ENCODE measurements at places on chromosomes 2 and 18. TPM values are rescaled to one million over a fixed set of nuclear protein-coding genes. Genes with fewer than 3 reads are reported as not detected.

RAPH1 gene
- 16.9 TPM for total RNA-seq

GRCh38 chr2:58156780-58157179, 84.3 kb downstream of the FANCL start:
- DNase-seq, result no peak

CHRND gene
- not detected for total RNA-seq

GRCh38 chr18:45951016-45951714, 16.0 kb downstream of the EPG5 start:
- no peak for DNase-seq

- no peak for DNase-seq
These were observed 117.3 kb upstream of the SERPINE2 start for GRCh38 chr2:224156436-224156835.

GRCh38 chr2:36964496-36965058, 1.8 kb downstream of the STRN start:
- DNase-seq, result no peak

DNA sequence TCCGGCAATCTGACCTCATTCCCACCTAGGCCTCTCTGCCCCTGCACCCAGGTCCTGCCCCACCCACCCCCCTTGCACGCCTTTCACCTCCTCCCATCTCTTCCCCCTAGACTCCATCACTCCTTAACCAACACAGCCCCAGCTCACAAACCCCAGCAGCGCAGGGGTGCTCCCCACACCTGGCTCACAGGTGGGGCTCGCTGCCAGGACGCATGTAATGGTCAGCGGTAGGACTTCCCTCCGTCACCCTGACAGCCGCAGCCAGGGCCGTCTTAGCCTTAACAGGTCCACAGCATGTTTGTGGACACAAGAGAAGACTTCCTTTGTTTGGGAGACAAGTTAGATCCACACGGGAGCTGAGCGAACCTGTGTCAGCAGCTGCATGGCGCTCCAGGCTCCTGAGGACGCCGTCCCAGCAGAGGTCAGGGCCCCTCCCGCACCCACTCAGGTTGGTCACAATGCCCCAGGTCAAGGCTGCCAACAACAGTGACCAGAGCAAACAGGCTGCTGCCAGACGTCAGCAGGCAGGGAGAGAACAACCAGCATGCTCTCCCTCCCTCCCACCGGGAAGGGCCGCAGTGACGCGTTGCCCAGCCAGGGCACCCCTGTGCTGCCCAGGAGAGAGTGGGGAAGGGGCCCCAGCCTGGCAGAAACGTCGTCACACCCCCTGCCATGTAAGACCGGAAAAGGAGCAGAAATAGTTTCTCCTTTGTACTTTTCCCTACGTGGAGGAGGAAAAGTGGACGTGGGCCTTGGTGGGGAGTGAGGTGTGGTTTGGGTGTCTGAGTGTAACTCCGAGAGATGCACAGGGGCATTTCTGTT, 68.0 kb downstream of the PXDN start:
- DNase-seq, result no peak

SPP2 gene
- not detected for total RNA-seq

GRCh38 chr2:46010925-46011490, 286.2 kb upstream of the EPAS1 start:
- DNase-seq, result peak; percentile 46

GRCh38 chr2:100269889-100270288, 52.4 kb downstream of the LONRF2 start:
- no peak for DNase-seq

DNA sequence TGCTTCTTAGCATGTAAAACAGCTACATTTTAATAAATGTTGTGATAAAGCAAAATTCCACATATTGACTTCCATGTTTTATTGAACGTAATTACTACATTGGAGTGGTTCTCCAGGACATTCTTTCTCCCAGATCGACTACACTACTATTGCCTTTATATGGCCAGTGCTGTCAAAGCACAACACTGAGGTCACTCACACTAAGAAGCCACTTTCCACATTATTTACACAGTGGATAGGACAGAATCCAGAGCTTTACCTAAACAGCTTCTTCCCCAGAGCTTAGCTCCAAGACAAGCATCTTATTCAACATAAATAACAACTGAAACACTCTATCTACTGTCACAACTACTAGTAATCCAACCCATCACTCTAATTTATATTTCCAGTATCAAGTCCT, 73.9 kb upstream of the WDR75 start:
- DNase-seq, result no peak

DNA sequence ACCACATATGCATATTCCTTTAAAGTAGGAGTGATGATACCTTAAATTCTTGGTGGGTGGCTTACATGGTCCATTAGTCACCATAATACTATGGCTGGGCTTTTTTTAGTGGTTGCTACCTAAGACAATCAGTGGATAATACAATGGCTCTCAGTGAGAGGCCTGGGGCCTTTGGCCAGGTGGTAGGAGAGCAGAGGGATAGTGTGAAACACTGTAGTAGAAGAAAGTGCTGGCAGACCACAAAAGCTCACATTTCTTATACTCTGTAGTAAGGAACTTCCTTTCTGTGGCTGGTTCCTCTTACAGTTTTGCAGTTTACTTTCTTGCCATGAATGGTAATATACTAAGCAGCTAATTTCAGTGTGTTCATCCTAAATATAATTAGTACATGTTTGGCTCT, 583.5 kb downstream of the XIRP2 start:
- no peak for DNase-seq

DNA sequence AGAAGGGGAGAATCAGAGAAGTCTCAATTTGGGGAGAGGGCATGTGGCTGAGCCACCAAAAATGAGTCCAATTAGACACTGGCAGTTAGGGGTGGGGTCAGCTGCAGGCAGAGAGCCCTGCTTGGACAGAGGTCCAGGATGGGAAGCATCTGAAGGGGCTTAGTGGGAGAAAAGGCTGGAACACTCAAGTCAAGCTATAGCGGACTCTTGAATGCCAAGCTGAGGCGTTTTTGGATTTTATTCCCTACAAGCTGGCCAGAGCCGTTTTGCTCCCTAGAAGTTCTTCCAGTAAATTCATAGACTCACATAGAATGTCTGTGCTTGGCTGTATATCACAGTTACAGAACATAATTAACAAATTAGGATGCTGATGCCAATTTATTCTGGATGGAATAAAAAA, 172.8 kb downstream of the ACOXL start:
- no peak for DNase-seq

NCKAP5 gene
- total RNA-seq, result not detected

DNA sequence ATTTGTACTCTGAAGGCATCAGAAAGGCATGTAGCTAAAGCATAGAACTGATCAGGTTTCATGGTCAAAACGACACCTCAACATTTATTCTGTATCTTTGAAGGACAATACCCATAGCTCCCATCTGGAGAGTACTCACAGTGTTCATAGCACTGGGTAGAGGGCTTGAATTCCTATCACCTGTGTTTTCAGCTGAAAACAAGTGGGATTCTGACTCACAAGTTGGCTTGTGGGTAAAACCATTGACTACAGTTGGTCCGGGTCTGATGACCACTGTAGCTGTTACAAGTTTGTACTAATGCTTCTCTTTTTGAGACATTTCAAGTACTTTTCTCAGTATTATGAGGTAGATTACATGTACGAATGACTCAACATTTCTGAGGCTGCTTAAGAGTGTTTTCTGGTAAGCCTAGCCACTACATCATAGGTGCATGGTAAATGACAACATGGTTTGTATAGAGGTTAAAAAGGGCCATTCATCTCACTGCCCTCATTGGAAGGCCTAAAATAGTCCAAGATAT, 68.6 kb upstream of the PELI1 start:
- DNase-seq, result peak; percentile 29

DNA sequence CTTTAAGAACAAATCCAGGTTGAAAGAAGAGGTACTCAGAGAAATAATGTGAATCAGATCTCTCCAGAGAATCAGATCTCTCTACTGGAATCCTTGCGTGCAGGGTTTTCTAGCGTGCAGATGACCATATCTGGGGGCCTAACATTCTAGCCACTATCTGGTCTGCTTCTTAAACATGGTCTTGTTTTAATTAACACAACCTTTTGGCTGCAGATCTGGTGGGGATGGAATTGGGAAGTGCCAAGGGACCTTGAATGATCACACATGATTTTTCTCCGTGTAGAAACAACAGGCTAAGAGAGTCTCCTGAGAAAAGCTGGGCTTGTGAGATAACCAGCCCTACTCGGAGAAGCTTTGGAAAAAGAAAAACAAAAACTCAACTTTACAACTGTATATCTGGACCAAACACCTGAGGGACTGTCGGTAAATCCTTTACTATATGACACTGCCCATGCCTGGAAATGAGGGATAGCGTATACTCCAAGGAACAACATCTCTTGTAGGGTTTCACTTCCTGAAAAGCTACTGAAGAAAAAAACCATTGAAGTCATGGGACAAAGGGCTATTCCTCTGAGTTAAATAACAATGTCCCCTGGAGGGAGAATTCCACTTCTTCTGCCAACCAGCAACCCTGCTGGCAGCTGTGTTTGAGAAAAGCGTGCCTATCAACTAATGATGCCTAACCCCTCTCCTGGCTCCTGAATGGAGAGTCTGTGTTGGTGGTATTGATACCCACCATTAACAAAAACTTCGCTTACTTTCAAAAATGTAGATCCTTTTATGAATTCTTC, 171.0 kb upstream of the REV1 start:
- no peak for DNase-seq

GRCh38 chr2:71546275-71546638, 92.9 kb downstream of the DYSF start:
- no peak for DNase-seq

DNA sequence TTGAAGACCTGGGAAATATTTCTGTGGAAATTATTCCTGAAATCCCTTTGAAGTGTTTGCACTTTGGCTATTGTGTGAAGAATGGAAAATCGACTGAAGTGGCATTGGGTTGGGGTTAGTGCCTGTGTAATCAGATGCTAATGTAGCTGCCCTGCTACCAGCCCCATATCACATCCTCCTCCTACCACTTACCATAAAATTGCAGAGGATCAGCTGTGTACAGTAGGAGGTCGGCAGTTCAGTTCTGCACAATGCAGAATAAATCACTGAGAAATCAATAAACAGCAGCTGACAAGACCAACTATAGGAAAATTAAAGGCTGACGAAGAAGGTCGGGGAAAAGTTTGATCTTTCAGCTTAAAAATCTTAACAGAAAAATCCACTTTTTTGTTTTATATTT, 440.9 kb downstream of the PTPRM start:
- no peak for DNase-seq

SH3RF3 gene
- not detected for total RNA-seq

DNA sequence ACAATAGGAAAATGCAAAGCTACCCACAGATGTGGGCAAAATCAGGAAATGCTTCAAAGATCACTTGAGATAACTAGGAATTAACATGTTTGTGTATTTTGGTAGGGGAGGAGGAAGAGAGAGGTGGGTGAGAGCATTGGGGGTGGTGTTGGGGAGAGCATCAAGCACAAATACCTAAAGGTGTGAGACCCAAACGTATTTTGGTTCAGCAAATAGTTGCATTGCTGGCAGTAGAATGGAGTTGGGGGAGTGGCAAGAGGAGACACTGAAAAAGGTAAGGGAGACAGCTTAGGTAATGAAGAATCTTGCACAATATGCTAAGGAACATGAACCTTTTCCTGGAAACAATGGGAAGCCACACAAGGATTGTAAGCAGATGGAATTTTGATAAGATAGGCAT, 1.5 kb upstream of the PELI1 start:
- no peak for DNase-seq

GRCh38 chr2:240257940-240258580, 117.6 kb upstream of the OTOS start:
- DNase-seq, result no peak

DNA sequence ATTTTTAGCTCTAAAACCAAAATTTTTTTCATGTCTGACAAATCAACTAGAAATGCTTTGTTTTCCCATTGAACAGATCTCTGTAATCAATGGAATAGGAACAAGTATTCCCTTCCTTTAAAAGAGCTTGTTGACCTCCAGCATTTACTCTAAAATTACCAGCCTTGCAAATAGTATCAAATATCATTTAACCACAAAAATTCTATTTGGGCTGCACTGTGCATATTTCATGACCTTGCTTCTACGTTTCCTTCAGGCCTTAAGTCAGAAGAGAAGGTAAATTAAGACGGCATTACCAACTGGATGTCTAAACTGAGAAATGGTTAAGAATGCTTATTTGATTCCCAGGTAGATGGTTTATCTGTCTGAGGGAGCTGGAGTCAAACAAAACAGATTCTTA, 33.3 kb upstream of the NRXN1 start:
- DNase-seq, result no peak

DNA sequence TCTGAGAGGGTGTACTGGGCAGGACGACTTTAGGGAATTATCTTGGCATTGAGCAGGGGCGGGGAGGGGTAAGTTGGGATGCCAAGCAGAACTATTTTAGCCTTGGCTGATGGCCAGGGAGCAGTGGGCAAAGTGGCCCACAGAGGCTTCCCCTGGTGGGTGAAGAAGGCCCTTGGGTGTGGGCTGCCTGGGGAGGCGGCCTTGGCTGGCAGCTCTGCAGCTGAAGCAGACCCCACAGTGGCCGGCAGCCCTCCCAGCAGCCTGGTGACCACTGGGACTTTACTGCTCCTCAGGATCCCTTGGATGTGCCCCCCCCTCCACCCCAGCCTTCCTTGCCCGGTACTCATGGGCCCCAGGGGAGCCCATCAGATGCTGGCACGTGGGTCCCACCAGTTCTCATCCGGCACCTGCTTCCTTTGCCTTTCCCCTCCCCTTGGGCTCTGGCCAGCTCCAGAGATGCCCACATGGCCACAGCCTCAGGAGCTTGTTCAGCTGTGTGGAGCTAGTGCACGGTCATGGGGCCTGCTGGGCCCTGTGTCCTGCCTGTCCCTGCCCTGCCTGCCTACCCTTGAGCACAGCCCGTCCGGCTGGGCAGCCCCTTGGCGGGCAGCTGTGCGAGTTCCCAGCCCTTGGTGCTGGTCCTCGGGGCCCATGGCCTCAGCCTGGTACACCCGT, 122.1 kb upstream of the HS6ST1 start:
- DNase-seq, result no peak

GRCh38 chr2:158512323-158512722, 55.6 kb downstream of the PKP4 start:
- DNase-seq, result no peak

DNA sequence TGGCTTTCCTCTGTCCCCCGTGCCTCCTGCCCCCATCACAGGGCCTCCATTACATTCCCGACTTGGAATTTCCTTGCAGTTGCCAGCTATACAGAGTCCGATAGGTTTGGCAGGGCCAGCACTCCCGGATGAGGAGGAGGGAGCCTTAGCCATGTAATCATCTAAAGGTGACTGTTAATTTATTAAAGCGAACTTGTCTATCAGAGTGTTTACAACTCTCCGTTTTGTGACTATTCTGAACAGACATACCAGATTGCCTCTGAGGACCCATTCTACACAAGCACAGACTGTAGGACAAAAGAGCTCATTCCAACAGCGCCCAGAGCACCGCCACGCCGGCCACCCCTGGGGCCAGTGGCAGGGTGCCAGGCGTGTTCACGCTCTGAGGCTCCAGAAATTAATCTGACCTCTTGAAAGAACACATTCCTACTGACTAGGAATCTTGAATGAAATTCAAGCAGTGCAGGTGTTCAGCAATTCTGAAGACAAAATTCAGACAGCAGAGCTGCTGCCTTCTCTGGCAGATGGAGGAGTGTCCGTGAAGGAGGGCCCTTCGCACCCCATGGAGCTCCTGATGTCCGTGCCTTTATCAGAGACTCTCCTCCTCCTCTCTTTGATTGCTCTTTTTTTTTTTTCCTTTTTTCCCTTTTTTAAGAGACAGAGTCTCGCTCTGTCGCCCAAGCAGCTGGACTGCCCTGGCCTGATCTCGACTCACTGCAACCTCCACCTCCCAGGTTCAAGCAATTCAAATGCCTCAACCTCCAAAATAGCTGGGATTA, 58.1 kb upstream of the RALBP1 start:
- DNase-seq, result no peak

GRCh38 chr2:44397447-44398175, 35.9 kb downstream of the CAMKMT start:
- no peak for DNase-seq

Measured in OCI-LY7 (cell line).